ENCODE measurements at places on chromosomes 6 and 20.

- no peak for DNase-seq
Observed at GRCh38 chr20:14062171-14062570, 66.9 kb downstream of the MACROD2 start.

DNA sequence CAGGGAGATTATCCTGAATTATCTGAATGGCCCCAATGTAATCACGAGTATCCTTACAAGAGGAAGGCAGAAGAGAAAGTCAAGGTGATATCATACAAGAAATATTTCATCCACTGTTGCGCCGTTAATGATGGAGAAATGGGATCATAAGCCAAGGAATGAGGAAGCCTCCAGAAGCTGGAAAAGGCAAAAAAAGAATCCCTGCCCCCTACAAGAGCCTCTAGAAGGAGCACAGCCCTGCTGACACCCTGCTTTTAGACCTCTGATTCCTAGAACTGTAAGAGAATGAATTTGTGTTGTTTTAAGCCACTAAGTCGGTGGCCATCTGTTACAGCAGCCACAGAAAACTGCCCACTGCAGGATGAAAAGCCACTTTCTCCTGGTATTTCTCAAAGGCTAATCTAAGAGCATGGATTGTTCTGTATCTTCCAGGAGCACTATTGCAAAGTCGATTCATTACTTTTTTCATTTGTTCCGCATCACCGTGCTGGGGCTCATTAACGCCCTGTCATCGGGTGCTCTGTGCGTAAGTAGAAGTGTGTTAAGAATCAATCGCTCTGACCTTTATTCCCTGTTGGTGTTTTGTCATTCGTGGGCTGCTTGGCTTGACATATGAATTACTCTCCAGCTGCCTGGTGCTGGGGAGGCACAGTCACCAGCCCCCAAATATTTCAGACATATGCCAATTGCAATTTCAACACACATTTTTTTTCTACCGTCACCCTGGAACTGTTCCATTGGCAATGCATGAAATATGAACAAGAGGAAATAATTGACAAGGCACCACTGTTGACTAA is 117.0 kb downstream of the PCSK2 start:
- no peak for DNase-seq

DNA sequence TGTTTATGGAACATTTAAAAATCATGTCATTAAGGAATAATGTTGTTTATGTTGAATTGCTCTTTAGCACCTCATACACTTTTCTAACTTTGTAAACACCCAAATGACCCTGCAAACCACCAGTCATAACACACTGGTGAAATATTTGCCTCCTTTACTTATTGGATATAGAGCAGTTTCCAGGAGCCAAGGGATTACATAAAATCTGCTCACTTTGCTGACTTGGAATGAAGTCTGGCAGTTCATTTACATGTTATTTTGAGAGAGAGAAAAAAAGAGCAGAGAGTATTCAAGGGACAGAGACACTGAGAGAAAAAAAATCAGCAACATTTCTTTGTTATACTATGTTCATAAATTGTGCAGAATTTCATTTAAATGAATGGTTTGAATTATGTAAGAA is 46.6 kb upstream of the DEFB112 start:
- DNase-seq = no peak

GRCh38 chr6:30234356-30234755 is 21.1 kb upstream of the TRIM26 start:
- no peak for DNase-seq

DNA sequence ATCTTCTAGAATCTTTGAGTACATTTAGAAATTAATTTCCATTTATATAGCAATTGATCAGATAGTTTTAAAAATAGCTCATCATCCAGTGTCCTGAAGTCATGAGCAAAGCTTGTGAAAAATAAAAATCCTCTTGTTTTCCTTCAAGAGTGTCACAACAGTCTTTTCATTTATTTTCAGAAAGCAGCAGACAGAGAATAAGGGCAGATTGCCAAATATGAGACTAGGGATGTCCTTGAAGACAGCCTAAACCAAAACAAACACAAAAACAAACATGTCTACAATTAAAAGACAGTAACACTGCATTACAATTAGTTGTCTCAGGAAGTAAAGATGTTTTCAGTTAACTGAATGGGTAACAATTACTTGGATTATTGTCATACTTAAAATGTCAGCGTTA is 682.8 kb downstream of the TFAP2A start:
- DNase-seq = no peak

DNA sequence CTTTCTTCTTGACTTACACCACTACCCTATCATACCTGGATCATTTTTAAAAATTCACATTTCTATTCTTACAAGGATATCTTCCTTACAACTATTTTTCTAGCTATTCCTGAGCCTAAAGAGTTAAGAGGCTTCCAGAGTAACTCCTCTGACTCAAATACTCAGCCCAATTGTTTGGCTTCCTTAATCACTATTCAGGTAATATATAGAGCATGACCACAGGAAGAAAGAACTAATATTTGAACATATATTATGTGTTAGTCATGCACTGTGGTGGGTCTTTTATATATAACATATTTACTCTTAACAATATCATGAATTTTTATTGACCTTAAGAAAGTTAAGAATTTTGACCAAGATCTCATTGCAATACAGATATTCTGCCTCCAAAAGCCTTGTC is 42.0 kb upstream of the ID4 start:
- DNase-seq = no peak

GRCh38 chr20:37413379-37413778 is 67.4 kb downstream of the SRC start:
- DNase-seq = no peak

DNA sequence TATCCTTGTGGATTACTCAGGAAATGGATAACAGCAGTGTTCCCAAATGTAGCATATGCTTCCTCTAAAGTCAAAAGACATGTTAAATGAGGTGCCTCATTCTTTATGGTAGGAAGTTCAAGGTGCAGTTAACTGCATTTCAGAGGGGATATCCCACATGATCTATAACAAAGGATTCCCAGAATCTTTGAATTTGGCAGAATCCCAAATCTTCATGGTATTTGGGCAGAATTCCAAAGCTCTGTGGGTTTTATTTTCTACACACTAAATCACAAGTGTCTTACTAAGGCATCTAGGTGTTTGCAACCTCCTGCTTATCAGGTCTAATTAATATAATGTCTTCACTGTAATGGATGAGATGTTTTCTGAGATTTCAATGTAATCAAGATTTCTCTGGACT is 364.3 kb upstream of the MAN1A1 start:
- DNase-seq = no peak

GRCh38 chr6:158861686-158862381 is 42.7 kb upstream of the EZR start:
- no peak for DNase-seq

GRCh38 chr6:45350186-45350710 is 22.1 kb downstream of the RUNX2 start:
- no peak for DNase-seq

DNA sequence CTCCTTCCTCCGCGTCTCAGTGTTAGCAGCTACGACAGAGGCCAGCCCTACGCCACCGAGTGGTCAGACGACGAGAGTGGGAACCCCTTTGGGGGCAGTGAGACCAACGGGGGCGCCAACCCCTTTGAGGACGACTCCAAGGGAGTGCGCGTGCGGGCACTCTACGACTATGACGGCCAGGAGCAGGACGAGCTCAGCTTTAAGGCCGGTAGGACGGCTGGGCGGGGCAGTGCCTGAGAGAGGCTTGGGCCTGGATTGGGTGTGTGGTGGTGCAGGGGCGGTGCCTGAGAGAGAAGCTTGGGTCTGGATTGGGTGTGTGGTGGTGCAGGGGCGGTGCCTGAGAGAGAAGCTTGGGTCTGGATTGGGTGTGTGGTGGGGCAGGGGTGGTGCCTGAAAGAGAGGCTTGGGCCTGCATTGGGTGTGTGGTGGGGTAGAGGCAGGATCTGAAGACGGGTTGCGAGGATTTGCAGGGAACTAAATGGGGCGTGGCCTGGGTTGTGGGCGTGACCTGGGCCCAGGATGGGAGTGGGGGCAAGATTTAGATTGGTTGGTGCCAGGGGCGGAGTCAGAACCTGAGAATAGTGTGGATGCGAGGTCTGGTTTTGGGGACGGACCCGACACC is 24.4 kb downstream of the SPDEF start:
- no peak for DNase-seq

DNA sequence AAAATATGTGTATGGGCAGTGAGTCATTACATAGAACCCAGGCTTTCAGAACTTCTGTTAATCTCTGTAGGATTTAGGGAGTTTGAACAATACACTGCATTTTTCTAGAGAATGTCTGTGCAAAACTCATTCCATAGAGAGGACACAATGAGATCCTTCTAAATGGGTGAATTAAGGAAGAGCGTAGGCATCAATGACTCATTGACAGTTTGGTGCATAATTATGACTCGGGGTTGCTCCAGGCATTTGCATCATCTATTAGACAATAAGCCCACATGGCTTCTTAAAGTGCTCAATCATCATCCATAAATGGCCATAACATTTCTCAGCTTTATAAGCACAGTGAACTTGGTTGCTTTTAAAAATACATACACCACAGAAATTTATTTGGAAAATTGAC is 625.5 kb downstream of the CDH26 start:
- DNase-seq = no peak

- DNase-seq = no peak
Observed at GRCh38 chr6:159122453-159122852, 46.7 kb upstream of the FNDC1 start.

DNA sequence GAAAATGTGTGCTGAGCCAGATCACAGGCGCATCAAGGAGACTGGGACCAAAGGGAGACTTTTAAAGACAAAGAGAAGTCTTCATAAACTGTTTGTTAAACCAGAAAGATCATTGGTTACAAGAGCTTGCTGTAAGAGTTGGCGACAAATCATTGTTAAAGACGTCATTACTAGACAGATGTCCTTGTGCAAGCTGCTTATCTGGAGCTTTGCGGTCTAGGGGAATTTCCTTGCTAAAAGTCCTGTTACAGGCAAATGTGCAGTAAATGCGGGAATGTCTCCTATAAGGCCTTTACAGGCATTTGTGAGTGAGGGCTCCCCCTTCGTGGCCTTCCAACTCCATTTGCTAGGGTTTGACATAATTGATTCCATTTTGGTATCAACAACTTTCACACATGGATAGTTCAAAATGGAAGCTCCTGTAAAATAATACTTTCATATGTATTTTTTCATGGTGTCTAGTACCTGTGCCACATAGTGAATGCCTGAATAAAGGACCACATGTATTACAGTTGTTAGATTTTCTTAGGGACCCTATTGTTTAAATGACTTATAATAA is 362.4 kb downstream of the UTRN start:
- DNase-seq = no peak

GRCh38 chr6:52929321-52930164 is 20.0 kb upstream of the GSTA3 start:
- DNase-seq = peak; percentile 96

DNA sequence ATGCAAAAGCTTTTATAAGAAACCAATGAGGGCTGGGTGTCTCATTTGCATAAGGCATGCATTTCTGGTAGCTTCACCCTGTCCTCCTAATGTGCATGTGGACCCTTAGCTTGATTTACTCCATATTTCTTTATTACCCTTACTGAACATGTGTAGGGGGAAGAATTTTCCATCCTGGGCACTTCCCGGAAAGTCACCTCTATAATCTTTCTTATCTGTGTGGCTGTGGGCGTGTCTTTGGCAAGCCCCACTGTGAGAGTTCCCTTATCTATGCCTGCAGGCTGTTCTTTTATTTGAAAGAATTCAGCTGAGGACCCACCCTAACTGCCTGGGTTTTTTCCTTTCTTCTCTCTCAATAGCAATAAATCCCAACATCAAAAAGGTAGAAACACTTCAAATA is 627.8 kb downstream of the DOK5 start:
- no peak for DNase-seq

- peak; percentile 64 for DNase-seq
Observed at GRCh38 chr6:89034586-89035251, 45.8 kb upstream of the PNRC1 start.

- DNase-seq = no peak
Observed at GRCh38 chr6:164690702-164691500, 618.5 kb downstream of the C6orf118 start.

DNA sequence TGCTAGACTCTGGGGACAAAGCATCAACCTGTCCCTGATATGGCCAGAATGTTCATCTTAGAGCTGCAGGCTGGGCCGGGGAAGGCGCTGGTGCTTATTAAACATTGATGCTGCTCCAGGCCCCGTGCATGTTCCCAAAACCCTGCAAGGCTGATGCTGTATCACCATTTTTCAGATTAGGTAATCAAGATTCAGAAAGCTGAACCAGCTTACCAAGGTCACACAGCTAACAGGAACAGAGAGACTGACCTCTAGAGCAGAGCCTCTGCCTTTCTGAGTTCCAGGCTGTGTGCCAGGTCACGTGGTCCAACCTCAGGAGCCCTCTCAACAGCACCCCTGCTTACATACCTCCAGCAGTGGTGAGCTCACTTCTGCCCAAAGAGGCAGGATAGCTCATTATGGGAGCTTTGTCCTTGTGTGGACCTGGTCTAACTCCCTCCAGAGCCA is 16.1 kb upstream of the VSTM2L start:
- peak; percentile 23 for DNase-seq

DNA sequence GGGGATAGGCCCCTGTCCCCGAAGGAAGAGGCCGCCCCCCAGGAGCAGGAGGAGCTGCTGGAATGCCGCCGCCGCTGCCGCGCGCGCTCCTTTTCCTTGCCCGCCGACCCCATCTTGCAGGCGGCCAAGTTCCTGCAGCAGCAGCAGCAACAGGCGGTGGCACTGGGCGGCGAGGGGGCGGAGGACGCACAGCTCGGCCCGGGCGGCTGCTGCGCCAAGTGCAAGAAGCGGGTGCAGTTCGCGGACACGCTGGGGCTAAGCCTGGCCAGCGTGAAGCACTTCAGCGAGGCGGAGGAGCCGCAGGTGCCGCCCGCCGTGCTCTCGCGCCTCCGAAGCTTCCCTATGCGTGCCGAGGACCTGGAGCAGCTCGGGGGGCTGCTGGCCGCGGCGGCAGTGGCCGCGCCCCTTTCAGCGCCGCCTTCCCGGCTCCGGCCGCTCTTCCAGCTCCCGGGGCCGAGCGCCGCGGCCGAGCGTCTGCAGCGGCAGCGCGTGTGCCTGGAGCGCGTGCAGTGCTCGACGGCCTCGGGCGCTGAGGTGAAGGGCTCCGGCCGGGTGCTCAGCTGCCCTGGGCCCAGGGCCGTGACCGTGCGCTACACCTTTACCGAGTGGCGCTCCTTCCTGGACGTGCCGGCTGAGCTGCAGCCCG is 630 bp downstream of the PPP1R3G start:
- DNase-seq = peak; percentile 62

DNA sequence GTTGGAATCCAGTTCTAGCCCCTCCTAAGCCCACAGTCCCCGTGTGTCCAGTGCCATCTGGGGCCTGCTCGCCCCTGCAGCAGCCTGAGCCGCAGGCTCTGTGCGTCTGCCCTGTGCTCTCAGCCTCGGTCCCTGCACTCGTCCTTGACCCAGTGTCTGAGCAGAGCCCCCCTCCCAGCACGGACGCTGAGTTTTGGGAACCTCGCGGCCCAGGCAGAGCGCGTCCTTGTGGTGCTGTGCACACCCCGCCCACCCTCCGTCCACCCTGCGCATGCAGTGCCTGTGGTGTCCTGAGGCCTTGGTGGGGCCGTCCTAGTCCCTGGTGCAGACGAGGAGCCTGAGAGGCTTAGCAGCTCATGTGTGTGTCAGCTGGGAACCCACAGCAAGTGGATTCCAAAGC is 31.6 kb downstream of the OSBPL2 start:
- no peak for DNase-seq
